Astrocyte (in vitro differentiated cells and primary cell): ENCODE measurements at places on chromosomes 13 and 19.
A peak's percentile ranks its signal among the peaks of the same experiment; 100 is the strongest.

- DNase-seq, result no peak
Measured at GRCh38 chr13:93942016-93942415, 537.5 kb downstream of the DCT start.

GRCh38 chr19:48970923-48971395, 5.8 kb downstream of the FTL start:
- no peak for DNase-seq

GRCh38 chr13:21228738-21229137, 52.3 kb downstream of the MRPL57 start:
- no peak for DNase-seq

DNA sequence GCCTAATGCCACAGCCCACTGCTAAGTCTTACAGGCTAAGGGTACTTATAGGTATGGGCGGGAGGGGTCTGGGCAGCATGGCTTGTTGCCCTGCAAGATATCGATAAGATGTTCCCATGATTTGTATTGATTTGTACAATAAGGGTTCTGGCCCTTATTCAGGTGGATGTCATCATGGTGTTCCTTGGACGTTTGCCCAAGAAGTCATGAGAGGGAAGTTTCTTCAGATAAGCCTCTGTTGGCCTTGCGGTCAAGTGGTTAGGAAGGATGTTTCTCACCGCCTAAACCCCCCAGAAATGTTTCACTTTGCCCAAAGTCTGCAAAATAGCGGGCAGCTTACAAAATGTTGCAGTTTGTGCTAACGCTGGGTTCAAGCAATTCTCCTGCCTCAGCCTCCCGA, 7.3 kb downstream of the PARP4 start:
- DNase-seq, result peak; percentile 20

- no peak for DNase-seq
Measured at GRCh38 chr13:67343777-67344176, 113.6 kb upstream of the PCDH9 start.
